ENCODE measurements at places on chromosomes 3 and 15.
A peak's percentile ranks its signal among the peaks of the same experiment; 100 is the strongest.

DNA sequence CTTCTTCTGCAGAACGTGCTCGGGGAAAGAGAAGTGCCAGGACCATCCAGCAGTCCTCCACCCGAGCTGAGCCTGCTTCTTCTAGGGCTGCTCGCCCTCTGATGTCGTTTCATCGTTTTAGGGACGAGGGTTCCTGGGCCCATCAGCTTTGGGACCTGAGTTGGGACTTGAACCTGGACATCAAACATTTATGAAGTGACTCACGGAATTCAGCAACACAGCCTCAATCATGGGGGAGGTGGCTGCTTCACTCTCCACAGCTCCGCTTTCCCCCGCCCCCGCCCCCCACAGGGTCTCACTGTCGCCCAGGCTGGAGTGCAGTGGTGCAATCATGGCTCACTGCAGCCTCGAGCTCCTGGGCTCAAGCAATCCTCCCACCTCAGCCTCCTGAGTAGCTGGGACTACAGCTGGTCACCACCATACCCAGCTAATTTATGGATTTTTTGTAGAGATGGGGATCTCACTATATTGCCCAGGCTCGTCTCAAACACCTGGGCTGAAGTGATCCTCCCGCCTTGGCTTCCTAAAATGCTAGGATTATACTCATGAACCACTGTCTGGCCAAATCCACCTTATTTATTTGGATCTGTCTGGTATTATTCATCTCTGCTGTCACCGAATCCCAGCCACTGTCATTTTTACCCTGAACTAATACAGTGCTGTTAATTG lies 725 bp upstream of the SCAMP2 start:
- DNase-seq, result no peak

DNA sequence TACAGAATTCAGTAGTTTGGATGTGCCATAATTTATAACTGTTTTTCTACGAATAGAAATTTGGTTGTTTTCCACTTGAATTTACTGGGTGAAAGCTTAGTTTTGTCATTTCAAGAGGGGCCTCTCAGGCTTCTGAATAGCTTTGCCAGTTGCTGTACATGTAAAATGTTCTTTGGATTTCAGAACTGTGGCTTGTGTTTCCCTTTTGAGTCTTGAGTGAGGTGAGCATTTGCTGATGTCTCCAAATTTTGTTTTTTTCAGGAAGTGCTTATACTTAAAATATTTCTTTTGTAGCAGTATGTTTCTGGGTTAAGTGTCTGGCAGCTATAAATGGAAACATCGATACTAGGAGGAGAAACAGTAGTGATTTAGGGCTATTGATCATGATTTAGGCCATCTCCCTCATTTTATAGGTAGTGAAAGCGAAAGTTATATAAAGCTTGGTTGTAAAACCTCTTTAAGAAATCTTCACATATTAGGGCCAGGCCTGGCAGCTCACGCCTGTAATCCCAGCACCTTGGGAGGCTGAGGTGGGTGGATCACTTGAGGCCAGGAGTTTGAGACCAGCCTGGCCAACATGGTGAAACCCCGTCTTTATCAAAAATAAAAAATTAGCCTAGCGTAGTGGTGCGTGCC lies 9.2 kb upstream of the TRAK1 start:
- DNase-seq, result no peak

DNA sequence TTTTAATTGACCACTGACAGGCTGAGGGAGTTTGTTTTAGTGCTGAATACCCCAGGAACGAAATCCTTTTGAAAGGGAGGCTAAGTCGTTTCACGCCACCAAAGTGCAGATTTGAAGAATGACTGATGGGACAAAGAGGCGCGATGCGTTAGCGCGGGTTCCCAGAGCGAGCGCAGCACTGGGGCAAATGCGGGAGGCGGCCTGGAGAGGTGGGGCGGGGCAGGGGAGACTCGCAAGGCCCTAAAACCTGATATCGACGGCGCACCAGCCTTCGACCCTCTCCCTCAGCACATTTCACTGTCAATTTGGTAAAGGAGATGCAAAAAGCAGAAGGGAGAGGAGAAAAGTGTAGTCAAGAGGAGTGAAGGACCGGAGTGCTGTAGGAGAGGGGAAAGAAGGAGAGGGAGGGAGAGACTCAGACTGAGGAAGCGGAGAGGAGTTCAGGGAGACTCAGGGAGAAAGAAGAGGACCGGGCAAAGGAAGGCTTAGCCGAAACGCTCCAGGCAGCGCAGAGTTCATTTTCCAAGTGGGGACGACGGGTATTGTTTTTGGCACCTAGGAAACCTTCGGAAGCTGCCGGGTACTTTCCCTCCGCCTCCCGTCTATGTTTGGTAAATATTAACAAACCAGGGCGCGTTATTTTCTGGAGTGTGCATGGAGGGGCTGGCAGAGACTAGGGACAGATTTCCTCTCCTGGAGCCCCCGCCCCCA lies 3.8 kb upstream of the FOXB1 start:
- DNase-seq, result peak; percentile 31

- DNase-seq, result no peak
These were observed 139.7 kb upstream of the TPM1 start for GRCh38 chr15:62902821-62903220.

- no peak for DNase-seq
These were observed 201.5 kb downstream of the SOX2 start for GRCh38 chr3:181913254-181913653.

DNA sequence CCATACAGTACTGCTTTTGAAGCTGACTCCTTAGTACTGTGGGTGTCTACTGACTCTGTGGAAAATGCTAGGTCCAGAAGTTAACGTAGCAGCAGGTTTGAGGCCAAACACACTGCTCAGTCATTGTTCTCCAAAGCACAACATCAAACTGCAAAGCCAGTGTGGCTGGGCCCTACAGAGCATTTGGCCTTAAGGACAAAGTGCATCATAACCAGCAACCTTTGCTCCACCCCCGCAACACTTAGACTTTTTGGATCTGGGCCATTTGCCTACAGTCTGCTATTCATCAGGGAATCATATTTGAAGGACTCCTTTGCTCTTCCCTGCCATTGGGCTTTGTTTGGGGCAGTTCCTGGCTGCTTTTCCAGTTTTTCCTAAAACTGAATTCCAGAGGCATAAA lies 43.1 kb upstream of the ARL6 start:
- DNase-seq, result no peak

- DNase-seq, result no peak
These were observed 7.9 kb upstream of the SYNM start for GRCh38 chr15:99096894-99097426.

DNA sequence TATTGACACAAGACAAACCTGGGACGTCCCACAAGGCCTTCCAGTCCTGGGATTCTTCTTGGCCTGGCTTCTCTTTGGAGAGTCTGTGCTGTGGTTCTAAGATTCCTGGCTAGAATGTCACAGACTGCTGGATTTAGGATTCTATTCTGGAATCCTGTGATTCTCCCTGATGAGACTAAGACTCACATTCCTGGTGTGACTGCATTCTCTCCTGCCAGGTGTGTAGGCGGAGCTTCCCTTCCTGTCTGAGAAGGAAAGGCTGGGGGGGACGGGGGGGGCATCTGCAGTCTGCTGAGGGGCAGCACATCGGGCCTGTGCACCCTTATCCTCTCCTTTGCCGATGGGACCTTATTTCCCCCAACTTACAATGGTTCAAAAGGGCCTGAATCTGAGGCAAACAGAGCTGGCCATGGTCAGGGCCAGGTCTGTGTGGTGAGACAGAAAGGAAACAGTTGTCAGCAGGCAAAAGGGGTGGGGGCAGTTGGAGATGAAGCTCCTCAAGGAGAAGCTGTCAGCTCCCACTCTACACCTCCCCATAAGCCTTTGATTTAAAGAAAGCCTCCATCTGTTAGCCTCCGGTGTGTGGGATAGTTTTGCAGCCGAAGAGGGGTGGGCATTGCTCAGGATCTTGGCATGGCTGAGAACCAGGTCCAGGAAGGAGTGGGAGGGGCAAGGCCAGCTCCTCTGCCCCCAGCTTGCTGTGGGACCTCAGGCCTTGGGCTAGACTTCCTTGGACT lies 30.9 kb downstream of the VIPR1 start:
- no peak for DNase-seq

DNA sequence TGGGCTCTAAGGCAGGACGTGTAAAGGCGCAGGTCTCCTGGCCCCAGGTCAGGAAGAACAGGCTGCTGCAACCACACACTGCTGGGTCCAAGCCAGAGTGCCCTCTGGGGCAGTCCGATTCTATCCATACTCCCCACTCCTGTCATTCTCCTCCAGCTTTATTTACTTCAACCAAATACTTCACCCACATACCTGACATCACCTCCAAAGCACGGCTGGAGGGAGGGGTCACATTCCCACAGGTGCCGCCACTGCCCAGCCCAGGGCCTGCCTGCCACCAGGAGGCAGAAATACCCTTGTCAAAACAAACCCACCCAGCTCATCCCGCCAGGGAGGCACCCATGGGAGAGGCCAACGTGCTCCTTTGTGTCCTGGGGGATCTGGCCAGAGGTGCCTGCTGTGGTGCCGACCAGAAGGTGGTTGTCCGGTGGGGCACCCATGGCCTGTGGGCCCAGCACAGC lies 100.4 kb downstream of the DAPK2 start:
- DNase-seq, result no peak

DNA sequence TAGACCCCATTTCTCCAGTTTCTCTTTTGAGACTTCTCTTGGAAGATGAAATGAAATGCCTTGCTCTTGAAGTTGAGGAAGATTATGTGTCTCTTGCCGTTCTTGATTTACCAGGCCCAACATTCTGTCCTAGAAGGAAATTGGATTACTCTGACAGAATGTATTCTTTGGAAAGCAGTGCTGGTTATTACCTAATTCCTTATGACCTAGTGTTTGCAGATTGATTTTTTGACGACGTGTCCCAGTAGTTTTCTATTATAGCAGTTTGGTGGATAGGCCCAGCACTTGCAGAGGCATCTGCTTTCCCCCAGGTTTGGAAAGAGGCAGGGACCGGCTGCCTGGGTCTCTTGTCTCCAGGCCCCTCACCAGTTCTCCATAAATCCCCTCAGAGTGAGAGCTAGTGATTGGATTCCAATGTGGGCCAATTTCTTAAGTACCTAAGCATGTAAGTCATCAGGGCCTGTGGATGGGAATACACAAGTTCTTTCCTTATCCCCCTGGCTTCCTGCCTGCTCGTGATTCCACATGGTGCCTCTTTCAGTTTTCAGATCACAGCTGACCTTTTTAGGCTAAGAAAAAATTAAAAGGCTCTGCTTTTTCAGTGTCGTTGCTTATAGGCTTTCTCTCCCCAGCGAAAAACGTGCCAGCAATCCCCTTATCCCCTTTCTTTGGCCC lies 50.2 kb downstream of the EPHB3 start:
- DNase-seq, result no peak

DNA sequence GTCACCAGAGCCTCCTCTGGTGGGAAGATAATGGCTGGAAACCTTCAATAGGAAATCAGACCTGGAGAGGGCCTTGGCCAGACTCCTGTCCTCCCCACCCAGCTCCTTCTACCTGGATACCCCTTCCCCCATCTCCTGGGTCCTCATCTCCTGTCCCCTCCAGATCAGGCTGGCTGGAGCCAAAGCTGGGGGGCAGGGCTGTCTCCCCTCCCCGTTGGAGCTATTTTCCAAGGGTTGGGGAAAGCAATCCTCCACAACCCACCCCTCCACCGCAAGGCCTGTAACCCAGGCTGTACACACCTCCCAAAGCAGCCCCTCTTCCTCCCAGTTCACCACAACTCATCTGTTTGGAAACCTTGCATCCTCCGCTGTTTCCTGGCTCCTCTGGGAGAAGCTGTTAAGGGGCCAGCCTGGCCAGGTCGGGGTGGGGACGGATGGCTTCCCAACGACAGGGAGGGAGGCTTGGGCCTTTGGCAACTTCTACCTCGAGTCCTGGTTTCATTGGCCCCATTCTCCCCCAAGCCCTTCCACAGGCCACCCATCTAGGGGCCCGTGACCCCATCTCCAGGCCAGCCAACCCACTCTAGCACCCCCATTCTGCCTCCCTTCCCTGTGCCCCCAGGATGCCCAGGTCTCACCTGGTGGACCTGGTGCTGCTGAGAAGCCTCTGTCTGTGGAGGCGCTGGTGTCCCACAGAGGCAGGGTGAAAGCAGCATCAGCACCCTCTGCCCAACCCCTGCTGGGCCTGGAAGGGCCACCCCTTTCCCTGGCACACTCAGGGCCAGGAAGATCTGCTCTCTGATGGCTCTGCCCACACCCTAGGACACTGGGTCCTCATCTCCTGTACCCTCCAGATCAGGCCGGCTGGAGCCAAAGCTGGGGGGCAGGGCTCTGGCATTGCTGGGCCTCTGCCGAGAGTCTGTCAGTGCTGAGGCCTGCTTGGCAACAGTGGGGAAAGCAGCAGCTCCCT lies 22.1 kb upstream of the GOLGA6C start:
- DNase-seq, result no peak

- DNase-seq, result peak; percentile 74
These were observed 31.7 kb downstream of the SPINK8 start for GRCh38 chr3:48301800-48302166.

- no peak for DNase-seq
These were observed 273.1 kb upstream of the ALCAM start for GRCh38 chr3:105093371-105094252.

DNA sequence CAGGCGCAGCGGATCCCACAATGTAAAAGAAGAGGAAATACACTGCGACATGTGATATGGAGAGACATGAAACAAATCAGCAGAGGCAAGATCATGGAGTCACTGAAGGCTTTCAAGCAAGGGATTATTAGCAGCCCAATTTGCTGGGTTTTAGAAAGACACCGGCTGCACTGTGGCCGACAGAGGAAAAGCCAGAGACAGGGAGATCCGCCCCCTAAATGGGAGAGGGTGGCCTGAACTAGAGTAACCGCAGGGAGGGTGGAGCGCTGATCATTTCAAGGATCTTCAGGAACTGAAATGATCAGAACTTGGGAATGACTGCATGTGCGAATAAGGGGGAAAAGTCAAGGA lies 612 bp upstream of the C15orf40 start:
- peak; percentile 28 for DNase-seq

GRCh38 chr3:123755085-123755484 lies 129.0 kb downstream of the MYLK start:
- DNase-seq, result peak; percentile 87
